ENCODE measurements at places on chromosomes 12 and 14.

- no peak for DNase-seq
Measured at GRCh38 chr12:3535431-3535841, 44.4 kb downstream of the PRMT8 start.

DNA sequence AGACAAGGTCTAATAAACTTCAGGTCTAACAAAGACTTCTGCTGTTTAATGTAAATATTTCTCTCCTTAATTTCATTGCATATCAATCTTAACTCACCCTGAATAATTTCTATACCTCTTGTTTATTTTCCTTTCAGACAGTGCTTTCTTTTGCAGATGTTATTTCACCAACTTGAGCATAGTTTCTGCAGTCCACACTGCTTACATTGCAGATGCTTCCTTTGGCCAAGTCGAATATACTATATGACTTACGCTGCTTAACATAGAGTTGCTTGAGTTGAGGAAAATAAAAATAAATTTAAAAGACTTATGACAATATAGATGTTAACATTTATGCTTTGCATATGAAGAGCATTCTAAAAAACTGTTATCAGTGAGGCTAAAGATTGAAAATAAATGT lies 217.7 kb downstream of the PTPRO start:
- no peak for DNase-seq

DNA sequence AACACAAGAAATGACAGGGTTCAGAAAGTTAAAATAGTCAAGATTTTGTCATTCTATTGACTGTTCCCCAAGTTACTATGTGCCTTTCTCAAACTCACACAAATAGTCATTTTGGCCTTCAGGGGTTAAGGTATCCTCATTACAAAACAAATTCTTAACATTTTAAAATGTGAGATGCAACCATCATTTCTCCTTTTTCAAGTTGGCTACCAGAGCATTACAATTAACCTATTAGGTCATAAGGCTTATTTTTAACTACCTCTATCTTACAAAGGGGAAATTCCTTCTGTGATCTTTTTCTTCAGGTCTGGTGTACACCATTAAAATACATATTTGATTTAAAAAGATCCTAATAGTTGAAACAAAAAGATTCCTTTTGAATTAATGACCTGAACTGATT lies 61.2 kb downstream of the SLC38A1 start:
- no peak for DNase-seq

DNA sequence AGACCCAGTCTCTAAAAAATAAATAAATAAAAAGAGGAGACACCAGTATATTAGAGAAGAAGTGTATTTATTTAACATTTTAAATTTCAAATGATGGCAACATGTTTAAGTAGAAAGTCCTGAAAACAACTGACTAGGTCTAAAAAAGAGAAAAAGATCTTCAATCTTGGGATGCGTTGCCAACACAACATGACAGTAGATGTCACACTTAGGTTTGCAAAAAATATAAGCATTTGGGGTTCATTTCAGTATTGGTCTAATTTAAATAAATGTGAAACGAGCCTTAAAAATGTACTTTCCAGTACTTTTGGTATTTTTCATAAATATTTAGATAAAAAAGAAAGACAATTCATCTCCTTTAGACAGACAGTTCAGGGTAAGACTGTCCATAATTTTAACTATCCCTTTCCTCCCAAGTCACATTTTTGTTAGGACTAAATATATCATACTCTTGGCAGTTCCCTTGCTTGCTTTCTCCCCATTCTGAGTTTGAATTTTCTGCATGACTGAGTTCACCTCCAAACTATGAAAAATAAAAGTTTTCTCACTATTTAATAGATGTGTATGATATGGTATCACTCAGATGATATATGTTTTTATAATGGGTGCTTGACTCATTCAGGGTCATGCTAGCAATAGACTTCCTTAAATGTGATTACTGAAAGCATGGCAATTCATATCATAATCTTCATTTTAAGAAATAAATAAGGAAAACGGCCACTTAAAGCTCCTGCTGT lies 4.3 kb downstream of the C14orf93 start:
- no peak for DNase-seq

GRCh38 chr12:16670456-16671050 lies 64.6 kb upstream of the LMO3 start:
- DNase-seq, result no peak
